ENCODE measurements at places on chromosomes 6 and 20.

GRCh38 chr6:9875605-9876353 is 539.1 kb downstream of the TFAP2A start:
- no peak for DNase-seq

DNA sequence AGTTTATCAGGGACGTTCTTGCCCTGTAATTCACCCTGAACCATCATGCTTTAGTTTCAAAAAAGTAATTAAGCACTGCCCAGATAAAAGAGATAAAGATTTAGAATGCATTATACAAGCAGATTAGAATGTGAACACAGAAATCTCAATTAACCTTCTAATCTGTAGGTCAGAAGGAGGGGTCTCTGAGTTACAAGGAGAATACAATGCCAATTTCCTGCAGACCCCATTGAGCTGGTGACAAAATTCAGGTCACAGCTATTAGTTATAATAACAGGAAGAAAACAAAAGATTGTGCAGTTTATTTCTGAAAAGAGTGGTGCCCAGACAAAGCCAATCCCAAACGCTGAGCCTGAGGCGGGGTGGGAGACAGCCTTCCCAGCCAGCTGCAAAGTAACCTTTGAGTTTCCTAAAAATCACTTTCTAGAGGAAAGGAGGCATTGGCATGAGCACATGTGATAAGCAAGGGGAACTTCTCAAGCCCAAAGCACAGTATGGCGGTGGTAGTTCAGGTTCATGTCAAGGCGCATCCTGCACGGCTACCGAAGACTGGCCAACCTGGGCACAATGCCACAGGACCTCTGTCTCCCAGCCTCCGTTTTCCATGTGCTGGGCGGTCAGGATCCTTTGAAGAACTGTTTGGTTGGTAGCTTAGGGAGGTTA is 192.5 kb downstream of the TTLL2 start:
- no peak for DNase-seq

DNA sequence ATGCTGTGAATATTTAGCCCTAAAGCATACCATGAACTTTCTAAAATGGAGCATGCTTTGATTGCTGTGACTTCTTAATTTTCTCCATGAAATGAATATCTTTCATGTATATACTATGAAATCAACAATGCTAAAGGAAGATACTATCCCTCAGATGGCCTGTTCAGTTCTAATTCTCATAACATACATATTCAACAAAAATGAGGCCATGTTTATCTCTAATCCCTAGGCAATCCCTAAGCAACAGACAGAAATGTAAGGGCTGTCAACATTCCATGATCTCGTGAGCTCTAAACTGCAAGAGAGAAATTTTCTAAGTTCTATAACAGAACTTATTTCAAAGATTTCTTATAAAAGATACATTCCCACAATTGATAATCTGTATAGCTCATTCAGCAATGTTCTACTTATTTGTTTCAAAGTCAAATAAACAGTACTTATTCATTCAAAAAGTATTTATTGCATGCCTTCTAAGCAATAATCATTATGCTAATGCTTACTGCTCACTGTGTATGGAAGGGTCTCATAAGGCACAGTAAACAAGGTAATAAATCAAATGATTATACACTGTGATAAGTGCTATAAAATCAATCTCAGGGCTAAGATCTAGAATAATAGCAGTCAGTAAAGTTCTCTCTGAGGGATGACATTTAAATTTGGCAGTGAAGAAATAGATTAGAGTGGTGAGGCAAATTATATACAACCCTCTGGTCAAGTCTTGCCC is 492.9 kb downstream of the PHF3 start:
- no peak for DNase-seq

DNA sequence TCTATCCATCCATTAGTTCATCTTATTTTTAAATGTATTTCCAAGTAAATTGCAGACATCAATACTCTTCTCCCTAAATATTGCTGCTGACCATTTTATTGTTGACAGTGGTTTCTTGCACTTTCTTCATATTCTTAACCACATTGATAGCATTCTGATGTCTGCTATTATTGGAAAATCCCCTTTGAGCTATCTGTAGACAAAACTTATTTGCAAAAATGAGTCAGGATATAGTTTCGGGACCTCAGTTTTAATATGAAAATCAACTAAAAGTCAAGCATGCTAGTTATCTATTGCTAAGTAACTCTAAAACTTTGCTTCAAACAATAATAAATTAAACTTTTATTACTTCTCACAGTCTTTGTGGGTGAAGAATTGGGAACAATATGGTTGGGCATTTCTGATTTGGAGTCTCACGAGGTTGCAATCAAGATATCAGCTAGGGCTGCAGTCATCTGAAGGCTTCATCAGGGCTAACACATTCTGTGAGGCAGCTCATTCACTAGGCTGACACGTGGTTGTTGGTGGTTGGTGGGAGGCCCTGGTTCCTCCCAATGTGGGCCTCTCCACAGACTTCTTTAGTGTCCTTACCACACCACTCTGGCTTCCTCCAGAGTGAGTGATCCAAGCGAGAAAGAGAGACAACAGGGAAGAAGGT is 32.7 kb downstream of the CD109 start:
- no peak for DNase-seq

DNA sequence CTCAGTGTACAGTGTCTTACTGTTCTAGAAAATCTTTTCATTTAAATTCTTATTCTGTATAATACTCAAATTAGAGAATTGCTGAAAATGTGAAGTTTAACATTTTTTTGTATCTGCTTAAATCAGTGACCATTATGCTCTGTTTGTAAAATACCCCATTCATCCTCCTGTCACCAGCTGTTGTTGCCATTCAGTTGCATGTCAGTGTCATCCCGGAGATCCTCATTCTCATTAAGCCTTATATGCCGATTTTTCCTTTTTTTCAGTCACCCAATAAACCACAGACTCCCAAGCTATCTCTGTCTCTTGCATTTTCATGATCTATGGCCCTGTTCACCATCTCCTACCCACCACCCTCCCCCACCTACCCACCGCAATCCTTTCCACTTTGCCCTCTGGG is 20.4 kb downstream of the GTF2H5 start:
- no peak for DNase-seq

Measured in CD4-positive, alpha-beta T cell treated with Interleukin-12 subunit alpha and Interleukin-12 subunit beta, for 1 hour (primary cell).